Hair follicular keratinocyte (primary cell): ENCODE measurements at places on chromosomes 7 and 10. TPM values are rescaled to one million over a fixed set of nuclear protein-coding genes. Genes with fewer than 3 reads are reported as not detected.

TBX20 gene
- not detected in 2 replicates for total RNA-seq

SFRP5 gene
- total RNA-seq, result not detected in 2 replicates

CLCN1 gene
- 0.08 TPM in 1 of 2 replicates, not detected in the other for total RNA-seq

CTAGE15 gene
- 0.11 and 0.31 TPM in 2 replicates for total RNA-seq

NUTM2A gene
- total RNA-seq, result 0.86 and 1.0 TPM in 2 replicates

ABCC2 gene
- total RNA-seq, result 0.15 and 0.39 TPM in 2 replicates

MYL10 gene
- not detected in 2 replicates for total RNA-seq

OPN1SW gene
- not detected in 2 replicates for total RNA-seq

AKR1E2 gene
- 1.3 and 2.3 TPM in 2 replicates for total RNA-seq

CFAP58 gene
- 0.55 and 1.1 TPM in 2 replicates for total RNA-seq

CYP3A5 gene
- total RNA-seq, result 0.53 and 2.3 TPM in 2 replicates

SPDYE11 gene
- total RNA-seq, result not detected in 2 replicates

TMEM236 gene
- 0.04 and 0.08 TPM in 2 replicates for total RNA-seq

FAM20C gene
- total RNA-seq, result 29.5 and 45.1 TPM in 2 replicates

CALML3 gene
- 58.4 and 62.7 TPM in 2 replicates for total RNA-seq

MACC1 gene
- 0.86 and 1.4 TPM in 2 replicates for total RNA-seq

VOPP1 gene
- total RNA-seq, result 61.6 and 61.9 TPM in 2 replicates

CRTAC1 gene
- total RNA-seq, result not detected in 2 replicates

FAM13C gene
- 0.08 TPM in 1 of 2 replicates, not detected in the other for total RNA-seq

THNSL1 gene
- 2.2 and 3.0 TPM in 2 replicates for total RNA-seq

TYW1B gene
- 1.6 and 3.0 TPM in 2 replicates for total RNA-seq

HABP2 gene
- not detected in 2 replicates for total RNA-seq
